ENCODE measurements at places on chromosomes 12 and 14. TPM values are rescaled to one million over a fixed set of nuclear protein-coding genes. Genes with fewer than 3 reads are reported as not detected.

SOAT2 gene
- total RNA-seq = 0.07 TPM

PAX9 gene
- 14.9 TPM for total RNA-seq

PRH2 gene
- total RNA-seq = not detected

PSME2 gene
- 211 TPM for total RNA-seq

TPPP2 gene
- total RNA-seq = not detected

STAC3 gene
- total RNA-seq = 1.4 TPM

ZDHHC22 gene
- 0.15 TPM for total RNA-seq

ESRRB gene
- total RNA-seq = not detected

NTS gene
- not detected for total RNA-seq

RIC8B gene
- total RNA-seq = 8.8 TPM

CMA1 gene
- total RNA-seq = not detected

DPY19L2 gene
- 0.98 TPM for total RNA-seq

LAG3 gene
- total RNA-seq = 0.40 TPM

HOXC11 gene
- total RNA-seq = 0.84 TPM

GLS2 gene
- 7.3 TPM for total RNA-seq

AMN1 gene
- total RNA-seq = 2.1 TPM

RAD51AP1 gene
- total RNA-seq = 24.7 TPM

ZFHX2 gene
- 1.4 TPM for total RNA-seq

CD163 gene
- not detected for total RNA-seq

KRT82 gene
- total RNA-seq = 0.29 TPM

RFX4 gene
- total RNA-seq = not detected

TMEM132D gene
- total RNA-seq = not detected

RIMBP2 gene
- not detected for total RNA-seq

SLC8A3 gene
- not detected for total RNA-seq

ARHGEF40 gene
- 2.7 TPM for total RNA-seq

SCFD1 gene
- 72.3 TPM for total RNA-seq

Measured in PC-3 (cell line).